Cardiac muscle cell (in vitro differentiated cells and primary cell): ENCODE measurements at places on chromosomes 11 and 22. TPM values are rescaled to one million over a fixed set of nuclear protein-coding genes. Genes with fewer than 3 reads are reported as not detected.
A peak's percentile ranks its signal among the peaks of the same experiment; 100 is the strongest.

- H3K4me1 ChIP-seq, result no peaks in the 10 kb centered on the region
- H3K27ac ChIP-seq, result no peak overlapping the region
- H3K36me3 ChIP-seq, result peaks cover 3% of the 10 kb centered on the region
- H3K27me3 ChIP-seq, result no peaks in the 10 kb centered on the region
Observed at GRCh38 chr11:28090052-28090749, 17.8 kb downstream of the KIF18A start.

DNA sequence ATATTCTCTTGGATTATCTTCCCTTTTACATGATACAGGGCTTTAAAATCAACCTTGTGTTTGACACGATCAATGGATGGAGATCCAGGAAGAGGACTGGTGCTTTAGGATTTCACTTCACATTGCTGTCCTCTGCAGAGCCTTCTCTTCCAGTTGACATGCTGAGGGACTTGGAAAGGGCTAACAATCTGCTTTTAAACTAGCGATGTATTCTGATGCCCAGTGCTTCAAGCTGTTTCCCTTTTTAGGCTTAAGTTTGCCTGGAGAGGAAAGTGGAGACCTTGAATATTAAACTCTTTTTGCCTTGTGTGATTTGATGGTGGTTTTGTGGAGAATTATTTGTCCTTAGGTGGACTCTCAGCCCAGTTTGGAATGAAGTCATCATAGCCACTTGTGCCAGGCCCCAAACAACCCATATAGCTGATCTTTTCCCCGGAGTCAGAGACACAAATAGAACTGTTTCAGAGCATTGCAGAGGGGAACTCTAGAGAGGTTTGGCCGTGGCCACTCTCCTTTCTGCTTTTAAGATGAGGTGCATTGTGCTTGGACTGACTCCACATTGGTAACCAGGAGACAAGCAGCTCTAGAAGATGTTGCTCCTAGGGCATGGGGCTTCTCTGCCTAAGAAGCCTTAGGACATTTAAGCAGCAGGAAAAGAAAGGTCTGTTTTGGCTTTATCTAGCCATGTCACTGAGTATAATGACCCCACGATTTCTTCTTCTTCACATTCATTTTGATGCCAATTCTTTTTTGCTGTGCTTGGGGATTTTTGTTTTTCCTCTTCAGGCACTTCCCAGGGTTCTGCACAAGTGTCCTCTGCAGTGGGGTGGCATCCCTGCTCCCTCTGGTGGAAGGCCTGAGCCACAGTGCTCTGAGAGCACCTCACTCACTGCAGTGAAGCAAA lies 152.8 kb downstream of the NCAM1 start:
- H3K27ac ChIP-seq, result peak overlapping the region; percentile 5
- H3K4me3 ChIP-seq, result no peak overlapping the region
- DNase-seq, result peak; percentile 70
- H3K36me3 ChIP-seq, result no peaks in the 10 kb centered on the region

GRCh38 chr22:49333206-49333605 lies 494.5 kb downstream of the BRD1 start:
- H3K4me1 ChIP-seq, result no peaks in the 10 kb centered on the region
- no peaks in the 10 kb centered on the region for H3K36me3 ChIP-seq
- DNase-seq, result no peak

- H3K4me1 ChIP-seq, result peaks cover 48% of the 10 kb centered on the region
- H3K27me3 ChIP-seq, result no peaks in the 10 kb centered on the region
- no peaks in the 10 kb centered on the region for H3K36me3 ChIP-seq
- DNase-seq, result no peak
Observed at GRCh38 chr22:35862697-35863096, 145.0 kb downstream of the APOL5 start.

- no peaks in the 10 kb centered on the region for H3K27me3 ChIP-seq
- H3K36me3 ChIP-seq, result peaks cover 6% of the 10 kb centered on the region
- DNase-seq, result no peak
- no peak overlapping the region for H3K4me3 ChIP-seq
- peaks cover 14% of the 10 kb centered on the region for H3K4me1 ChIP-seq
Observed at GRCh38 chr11:67627441-67627811, 2.3 kb downstream of the NUDT8 start.

GRCh38 chr11:120839846-120840402 lies 184.0 kb upstream of the TBCEL start:
- no peaks in the 10 kb centered on the region for H3K4me1 ChIP-seq
- DNase-seq, result no peak
- H3K27me3 ChIP-seq, result no peaks in the 10 kb centered on the region

DNA sequence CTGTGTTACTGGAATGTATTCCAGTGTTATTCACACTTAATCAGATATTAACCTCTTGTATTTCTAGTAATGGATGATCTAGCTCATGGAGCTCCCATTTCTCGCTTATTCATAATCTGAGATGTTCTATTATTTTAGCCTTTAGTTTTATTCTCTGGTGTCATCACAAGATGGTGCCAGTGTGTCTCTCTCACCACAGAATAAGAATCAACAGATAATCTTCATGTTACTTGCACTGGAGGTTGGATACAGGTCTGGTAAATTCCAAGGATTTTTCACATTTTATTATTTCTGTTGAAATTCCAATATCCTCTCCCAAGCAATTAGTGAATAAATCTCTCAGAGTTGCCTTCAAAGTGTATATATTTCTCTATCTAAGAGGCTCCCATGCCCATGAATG lies 74.6 kb downstream of the CASP12 start:
- H3K27ac ChIP-seq, result no peak overlapping the region
- H3K4me1 ChIP-seq, result no peaks in the 10 kb centered on the region
- no peaks in the 10 kb centered on the region for H3K36me3 ChIP-seq

The SHISAL1 gene
- total RNA-seq, result 2.5 and 2.8 TPM in 2 replicates

The RTN3 gene
- 99.7 and 132 TPM in 2 replicates for total RNA-seq

The USP2 gene
- 28.3 and 39.0 TPM in 2 replicates for total RNA-seq
